ENCODE measurements at places on chromosomes 1 and 21. TPM values are rescaled to one million over a fixed set of nuclear protein-coding genes. Genes with fewer than 3 reads are reported as not detected.
A peak's percentile ranks its signal among the peaks of the same experiment; 100 is the strongest.

ZYG11B gene
- 37.7 TPM for total RNA-seq

TMEM269 gene
- total RNA-seq = not detected

DNA sequence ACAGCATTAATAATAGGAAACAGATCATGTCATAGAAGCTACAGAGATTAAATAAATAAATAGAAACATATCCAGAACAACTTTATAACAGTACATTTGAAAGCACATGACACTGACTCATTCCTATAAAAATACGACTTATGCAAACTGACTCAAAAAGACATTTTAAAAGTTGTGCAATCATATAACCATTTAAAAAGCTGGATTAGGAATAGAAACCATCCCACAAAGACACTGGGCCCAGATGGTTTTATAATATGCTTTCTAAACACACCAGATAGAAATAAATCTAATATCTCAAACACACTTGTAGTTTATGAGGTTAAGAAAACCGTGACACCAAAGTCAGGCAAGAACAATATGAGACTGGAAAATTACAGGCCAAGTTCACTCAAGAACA lies 47.6 kb downstream of the MATN1 start:
- no peaks in the 10 kb centered on the region for H3K27me3 ChIP-seq
- H3K36me3 ChIP-seq = no peaks in the 10 kb centered on the region
- H3K4me1 ChIP-seq = peaks cover 9% of the 10 kb centered on the region
- peak overlapping the region; percentile 14 for H3K27ac ChIP-seq

DNA sequence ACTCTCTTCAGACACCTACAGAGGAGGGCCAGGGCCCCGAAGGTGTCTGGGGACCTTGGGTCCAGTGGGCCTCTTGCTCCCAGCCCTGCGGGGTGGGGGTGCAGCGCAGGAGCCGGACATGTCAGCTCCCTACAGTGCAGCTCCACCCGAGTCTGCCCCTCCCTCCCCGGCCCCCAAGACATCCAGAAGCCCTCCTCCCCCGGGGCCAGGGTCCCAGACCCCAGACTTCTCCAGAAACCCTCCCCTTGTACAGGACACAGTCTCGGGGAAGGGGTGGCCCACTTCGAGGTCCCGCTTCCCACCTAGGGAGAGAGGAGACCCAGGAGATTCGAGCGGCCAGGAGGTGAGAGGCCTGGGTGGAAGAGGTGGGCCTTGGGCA lies 3.7 kb downstream of the ADAMTSL4 start:
- no peaks in the 10 kb centered on the region for H3K27me3 ChIP-seq
- H3K27ac ChIP-seq = no peak overlapping the region
- H3K4me1 ChIP-seq = peaks cover 16% of the 10 kb centered on the region
- H3K36me3 ChIP-seq = no peaks in the 10 kb centered on the region

DNA sequence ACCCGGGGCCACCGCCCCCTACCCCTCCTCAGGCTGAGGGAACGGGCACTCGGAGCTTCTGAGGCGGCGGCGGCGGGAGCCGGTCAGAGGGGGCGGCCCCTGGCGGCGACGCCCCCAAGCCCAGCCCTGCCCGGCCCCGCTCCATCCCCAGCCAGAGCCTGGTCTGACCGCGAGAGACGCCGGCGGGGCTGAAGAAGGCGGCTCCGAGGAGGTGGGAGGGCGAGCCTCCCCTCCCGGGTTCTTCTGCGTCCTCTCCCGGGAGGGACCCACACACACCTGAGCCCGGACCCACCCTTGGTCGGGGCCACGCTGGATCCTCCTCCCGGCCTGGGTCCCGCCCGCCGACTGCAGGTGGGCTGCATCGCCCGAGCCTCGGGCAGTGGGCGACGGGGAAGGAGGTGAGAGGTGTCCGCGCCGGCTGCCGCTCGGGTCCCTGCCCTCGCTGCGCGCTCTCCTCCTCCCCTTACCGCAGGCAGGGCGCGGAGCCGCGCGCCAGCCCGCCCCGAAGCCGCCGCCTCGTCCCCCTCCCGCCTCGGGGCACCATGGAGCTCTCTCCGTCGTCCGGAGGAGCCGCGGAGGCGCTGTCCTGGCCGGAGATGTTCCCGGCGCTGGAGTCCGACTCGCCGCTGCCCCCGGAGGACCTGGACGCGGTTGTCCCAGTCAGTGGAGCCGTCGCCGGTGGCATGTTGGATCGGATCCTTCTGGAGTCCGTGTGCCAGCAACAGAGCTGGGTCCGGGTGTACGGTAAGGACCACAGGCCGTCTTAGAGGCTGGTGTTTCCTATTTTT lies at the start of gene RASAL2:
TSS of gene RASAL2 (plus strand) at position 154 of the 788 bp plus-strand sequence. CDS start at position 543, 389 bp downstream.
- H3K36me3 ChIP-seq = peaks cover 21% of the 10 kb centered on the region
- peaks cover 58% of the 10 kb centered on the region for H3K4me1 ChIP-seq
- H3K27me3 ChIP-seq = no peaks in the 10 kb centered on the region
- H3K27ac ChIP-seq = peak within 1 kb of the TSS; percentile 84
- DNase-seq = peak; percentile 91

GRCh38 chr1:3530926-3531818 lies 76.7 kb downstream of the ARHGEF16 start:
- peak overlapping the region; percentile 53 for H3K4me3 ChIP-seq
- H3K36me3 ChIP-seq = no peaks in the 10 kb centered on the region
- H3K27ac ChIP-seq = no peak overlapping the region
- peak; percentile 64 for DNase-seq
- peaks cover 13% of the 10 kb centered on the region for H3K27me3 ChIP-seq
- peaks cover 21% of the 10 kb centered on the region for H3K4me1 ChIP-seq

Measured in SJSA1 (cell line).